Right ventricle myocardium superior (tissue), 1 donor: ENCODE measurements at places on chromosomes 1 and 21. TPM values are rescaled to one million over a fixed set of nuclear protein-coding genes. Genes with fewer than 3 reads are reported as not detected.

Gene ASPM
- total RNA-seq: 0.40 TPM

DNA sequence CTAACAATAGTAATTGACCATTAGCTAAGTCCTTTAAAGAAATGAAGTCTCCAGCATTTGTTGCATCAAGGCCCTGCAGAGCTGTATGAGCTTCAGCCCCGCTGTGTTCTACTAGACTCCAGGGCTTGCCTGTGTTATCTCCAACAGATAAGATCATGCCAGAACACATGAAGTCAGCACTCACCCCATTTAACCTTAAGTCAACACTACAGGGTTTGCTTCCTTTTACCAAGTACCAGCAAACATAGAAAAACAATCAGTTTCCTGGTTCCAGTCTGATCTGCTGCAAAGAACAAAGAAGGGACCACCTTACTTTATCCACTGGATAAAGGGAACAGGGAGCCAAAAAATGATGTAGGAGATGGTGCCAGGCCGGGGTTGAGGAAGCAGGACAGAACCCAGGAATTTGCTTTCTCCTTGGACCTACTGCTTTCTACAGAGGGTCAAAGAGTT, 41.3 kb upstream of the ENAH start:
- peak; percentile 55 for DNase-seq

DNA sequence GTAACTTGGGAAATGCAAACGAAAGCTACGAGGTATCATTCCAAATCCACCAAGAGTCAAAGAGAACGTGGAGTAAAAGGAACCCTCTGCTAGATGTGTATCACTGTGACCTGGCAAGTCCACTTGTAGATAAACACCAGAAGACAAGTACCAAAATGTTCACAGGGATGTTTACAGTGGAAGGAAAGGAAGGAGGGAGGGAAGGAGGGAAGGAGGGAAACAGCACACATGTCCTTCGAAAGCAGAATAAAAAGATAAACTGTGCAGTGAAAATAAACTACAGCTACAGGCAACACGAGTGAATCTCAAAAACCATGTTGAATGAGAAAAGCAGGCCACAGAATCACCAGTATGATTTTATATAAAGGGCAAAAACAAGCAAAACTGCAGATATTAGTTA, 59.9 kb downstream of the TP53BP2 start:
- no peak for DNase-seq

- DNase-seq: no peak
Measured at GRCh38 chr1:104295511-104295910, 545.8 kb downstream of the AMY1C start.

DNA sequence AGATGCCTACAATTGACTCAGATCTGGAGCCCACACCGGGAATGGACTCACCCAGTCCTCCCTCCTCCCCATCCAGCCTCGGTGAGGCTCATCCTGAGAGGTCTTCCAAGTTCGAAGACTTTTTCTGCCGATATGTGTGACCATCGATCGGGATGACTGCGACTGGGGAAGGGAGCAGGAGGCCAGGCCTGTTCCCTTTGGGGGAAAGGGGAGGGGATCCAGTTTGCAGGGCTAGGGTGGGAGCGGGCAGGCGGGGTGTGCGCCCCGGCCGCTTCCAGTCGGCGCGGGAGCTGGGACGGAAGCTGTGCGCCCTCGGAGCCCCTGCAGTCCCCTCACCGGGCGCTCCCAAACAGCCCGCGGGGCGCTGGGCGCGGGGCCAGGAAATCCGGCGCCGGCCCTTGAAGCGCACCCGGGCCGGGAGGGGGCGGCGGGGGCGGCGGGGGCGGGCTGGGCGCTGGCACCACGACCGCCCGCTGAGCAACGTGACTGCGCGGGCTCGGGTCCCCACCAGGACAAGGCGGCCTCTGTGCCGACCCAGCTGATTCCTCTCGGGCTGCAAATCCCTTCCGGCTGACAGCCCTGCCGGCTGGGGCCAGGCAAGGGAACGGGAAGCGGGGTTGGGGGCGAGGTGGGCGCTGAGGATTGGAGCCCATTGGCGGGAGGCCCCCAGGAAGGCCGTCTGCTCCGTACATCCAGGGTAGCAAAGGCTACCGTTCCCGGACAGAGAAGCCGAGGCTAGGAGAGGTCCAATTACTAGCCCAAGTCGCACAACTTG, 103.9 kb downstream of the EBNA1BP2 start:
- DNase-seq: no peak

DNA sequence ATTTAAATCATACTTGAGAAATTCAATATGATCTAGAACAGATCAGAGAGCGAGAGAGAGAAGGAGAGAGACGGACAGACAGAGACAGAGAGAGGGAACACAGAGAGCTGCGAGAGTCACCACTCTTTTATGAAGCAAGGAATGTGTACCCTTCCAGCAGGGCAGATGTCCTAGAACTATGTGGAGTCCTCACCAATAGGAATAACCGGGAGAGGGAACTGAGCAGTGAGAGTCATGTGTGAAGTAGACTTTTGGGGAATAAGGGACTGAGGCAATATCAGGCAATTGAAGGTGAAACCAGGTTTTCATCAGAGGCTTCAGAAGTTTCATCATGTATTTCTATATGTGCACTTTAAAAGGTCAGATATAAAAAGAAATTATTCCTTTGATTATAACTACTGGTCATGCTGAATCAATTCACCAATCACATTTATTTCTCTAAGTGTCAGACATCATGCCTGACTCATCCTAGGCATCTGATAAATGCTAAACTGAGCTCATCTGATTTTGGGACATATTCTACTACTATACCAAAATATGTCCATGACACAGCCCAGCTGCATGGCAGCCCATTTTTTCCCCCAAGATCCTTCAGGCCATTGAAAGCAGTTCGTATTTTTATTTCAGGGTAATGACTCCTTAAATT, 22.4 kb downstream of the VTCN1 start:
- no peak for DNase-seq

DNA sequence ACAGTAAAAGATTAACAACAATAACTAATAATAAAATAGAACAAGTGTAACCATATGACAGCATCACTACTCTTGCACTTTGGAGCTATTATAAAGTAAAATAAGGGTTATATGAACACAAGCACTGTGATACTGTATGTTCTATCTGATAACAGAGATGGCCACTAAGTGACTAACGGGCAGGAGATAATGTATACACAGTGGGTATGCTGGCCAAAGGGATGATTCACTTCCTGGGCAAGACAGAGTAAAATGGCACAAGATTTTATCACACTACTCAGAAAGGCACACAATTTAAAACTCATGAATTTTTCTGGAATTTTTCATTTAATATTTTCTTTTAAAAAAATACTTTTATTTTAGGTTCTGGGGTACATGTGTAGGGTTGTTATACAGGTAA, 12.3 kb downstream of the SLC9C2 start:
- DNase-seq: no peak

- no peak for DNase-seq
Measured at GRCh38 chr1:171403393-171403792, 81.9 kb upstream of the PRRC2C start.
